NCI-H748 treated with DMSO at 0.1 percent for 48 hours (cell line): ENCODE measurements at places on chromosomes 12 and 14.
A peak's percentile ranks its signal among the peaks of the same experiment; 100 is the strongest.

DNA sequence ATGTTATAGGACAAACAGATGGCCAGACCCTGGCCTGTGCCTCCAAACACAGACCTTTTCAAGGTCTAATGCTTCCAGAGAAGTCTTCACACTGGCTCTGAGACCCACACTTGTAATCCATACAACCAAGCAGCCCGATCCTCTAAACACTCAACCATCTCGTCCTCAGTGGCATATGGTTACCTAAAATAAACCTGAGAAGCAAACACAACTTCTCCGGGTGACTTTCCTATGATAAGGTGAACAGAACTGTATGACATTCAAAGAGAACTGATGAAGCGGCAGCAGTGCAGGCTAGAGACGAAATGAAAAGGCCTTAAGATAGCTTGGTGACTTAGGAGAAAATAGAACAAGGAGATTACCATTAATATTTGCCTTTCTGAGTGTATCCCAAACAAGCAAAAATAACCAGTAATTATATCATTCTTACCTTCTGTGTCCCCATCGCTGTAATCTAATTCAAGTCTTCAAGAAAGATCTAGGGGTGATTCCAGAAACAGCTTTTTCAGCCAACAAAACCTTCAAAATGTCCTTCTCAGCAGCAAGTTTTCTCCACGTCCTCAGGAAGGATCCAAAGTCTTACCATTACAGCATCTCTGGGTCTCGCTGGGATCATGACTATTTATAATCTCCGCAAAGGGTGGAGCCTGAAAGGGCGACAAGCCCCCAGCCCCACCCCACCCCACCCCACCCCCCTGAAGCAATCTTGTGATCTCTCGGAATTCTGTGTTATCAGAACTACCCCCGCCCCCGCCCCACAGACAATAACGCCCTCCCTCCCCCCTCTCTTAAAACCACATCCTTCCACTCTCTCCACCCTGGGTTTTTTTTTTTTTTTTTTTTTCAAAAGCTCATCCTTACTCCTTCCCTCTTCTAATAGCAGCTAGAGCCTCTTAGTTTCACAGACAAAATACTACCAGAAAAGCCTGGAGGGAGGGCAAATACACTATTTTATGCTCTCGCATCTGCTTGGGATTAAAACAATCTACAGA lies at the start of gene SLC2A3:
SLC2A3 (minus strand) TSS at position 598 of the 992 bp plus-strand sequence; CDS start at position 445, 153 bp downstream.
- peak; percentile 64 for DNase-seq

GRCh38 chr12:111494676-111495075 lies 89.0 kb downstream of the SH2B3 start:
- DNase-seq, result no peak

- no peak for DNase-seq
Measured at GRCh38 chr12:6450091-6450868, 1.6 kb upstream of the TAPBPL start.

- no peak for DNase-seq
Measured at GRCh38 chr12:100329800-100330199, 27.1 kb upstream of the SLC17A8 start.

GRCh38 chr12:103278329-103278728 lies 217.4 kb downstream of the C12orf42 start:
- no peak for DNase-seq

DNA sequence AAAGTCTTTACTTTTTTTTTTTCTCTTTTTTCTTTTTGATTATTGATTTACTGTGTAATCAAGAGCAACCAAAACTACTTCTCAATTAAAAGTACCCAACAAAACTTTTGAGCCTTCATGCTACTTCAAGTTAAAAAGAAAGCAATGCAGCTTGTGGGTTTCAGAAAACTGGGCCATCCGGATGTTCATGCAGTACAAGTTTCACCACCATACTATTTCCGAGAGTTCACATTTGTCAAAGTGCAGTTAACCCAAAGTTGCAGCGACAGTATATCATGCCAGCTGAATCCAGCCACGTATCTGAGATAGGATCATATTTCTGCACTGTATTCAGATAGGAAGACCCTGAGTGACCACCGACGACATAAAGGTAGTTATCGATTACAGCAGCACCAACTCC lies 33.0 kb downstream of the KLHL28 start:
- DNase-seq, result no peak

GRCh38 chr12:45130881-45131281 lies 80.0 kb upstream of the DBX2 start:
- peak; percentile 23 for DNase-seq

- no peak for DNase-seq
Measured at GRCh38 chr14:25848601-25849000, 749.2 kb downstream of the NOVA1 start.

DNA sequence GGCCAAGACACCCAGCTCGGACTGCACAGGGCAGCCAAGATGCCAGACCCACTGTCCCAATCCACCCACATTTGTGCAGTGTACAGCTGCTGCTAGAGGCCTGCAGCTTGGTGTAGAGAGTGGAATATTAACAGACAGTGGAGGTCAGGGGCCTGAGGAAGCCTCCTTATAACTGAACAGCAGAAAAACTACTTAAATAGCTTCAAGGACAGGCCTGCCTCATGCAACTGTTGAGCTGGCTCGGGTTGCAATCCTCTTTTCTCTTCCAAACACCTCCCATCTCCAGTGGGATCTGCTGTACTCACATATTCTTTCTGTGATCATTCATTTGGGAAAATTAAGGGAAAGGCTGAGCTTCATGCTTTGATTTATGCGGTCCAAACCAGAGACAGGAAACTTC lies 1043.2 kb upstream of the TMEM132C start:
- DNase-seq, result no peak

- no peak for DNase-seq
Measured at GRCh38 chr12:2804393-2805142, 7.9 kb upstream of the ITFG2 start.

DNA sequence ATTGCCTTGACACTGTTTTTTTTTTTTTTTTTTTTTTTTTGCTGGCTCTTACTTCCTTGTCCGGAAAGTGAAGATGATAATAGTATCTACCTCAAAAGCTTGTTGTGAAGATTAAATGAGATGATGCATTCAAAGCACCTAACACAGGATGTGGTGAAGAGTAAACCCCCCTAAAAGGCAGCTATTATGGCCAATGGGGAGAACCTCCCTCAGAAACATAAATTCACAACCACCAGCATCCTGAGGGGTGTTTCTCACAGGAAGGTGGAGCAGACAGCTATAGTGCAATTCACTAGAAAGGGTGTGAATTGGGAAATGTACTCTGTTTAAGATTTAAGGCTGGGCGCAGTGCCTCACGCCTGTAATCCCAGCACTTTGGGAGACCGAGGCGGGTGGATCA lies 85.4 kb upstream of the CRY1 start:
- DNase-seq, result no peak

DNA sequence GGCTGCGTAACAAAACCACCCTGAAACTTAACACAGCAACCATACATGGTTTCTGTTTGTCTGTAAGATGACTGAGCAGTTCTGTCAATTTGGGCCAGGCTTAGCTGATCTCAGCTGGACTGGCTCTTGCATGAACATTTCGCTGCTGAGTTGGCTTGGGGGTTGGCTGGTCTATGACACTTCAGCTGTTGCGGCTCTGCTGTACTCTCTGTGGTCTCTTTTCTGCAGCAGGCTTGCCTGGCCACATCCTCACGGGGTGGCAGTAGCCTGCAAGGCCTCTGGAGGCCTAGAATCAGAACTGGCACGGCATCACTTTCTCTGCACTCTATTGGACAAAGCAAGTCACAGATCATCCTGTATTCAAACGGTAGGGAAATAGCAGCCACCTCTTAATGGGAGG lies 216.2 kb downstream of the BCL11B start:
- no peak for DNase-seq
